ENCODE measurements at places on chromosomes 2 and 18. TPM values are rescaled to one million over a fixed set of nuclear protein-coding genes. Genes with fewer than 3 reads are reported as not detected.

- DNase-seq, result no peak
Measured at GRCh38 chr2:62727876-62728566, 22.5 kb downstream of the EHBP1 start.

GRCh38 chr2:119460076-119460475, 28.4 kb downstream of the TMEM37 start:
- no peak for DNase-seq

DNA sequence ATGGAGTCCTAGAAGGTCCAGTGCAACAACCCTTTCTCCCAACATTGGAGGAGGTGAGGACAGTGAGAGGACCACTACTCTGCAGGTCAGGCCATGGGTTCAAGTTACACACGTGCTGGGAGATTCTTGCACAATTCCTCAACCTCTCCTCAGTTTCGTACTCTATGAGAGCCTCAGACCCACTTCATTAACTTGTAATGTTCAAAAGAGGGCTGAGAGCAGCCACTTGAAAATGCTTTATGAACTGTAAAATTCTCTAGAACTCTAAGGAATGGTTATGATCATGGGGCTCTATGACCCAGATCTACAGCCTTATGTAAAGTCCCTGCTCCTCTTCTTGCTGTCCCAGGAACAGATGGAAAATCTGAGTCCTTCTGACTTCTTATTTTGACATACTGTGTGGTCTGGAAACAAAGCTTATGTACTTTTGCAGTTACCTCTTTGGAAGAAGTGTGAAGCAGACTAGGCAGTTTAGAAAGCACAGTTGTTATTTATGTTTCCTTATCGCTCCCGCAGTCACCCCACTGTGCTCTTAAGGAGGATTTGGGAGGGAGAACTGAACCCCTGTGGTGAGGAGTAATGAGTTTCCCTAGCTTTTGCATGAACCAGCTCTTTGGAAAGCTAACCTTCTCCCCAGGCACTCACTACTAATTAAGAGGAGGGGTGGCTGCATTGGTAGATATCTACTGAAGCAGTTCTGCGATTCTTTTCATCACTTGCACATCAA, 296.6 kb downstream of the LRRTM1 start:
- peak; percentile 13 for DNase-seq

DNA sequence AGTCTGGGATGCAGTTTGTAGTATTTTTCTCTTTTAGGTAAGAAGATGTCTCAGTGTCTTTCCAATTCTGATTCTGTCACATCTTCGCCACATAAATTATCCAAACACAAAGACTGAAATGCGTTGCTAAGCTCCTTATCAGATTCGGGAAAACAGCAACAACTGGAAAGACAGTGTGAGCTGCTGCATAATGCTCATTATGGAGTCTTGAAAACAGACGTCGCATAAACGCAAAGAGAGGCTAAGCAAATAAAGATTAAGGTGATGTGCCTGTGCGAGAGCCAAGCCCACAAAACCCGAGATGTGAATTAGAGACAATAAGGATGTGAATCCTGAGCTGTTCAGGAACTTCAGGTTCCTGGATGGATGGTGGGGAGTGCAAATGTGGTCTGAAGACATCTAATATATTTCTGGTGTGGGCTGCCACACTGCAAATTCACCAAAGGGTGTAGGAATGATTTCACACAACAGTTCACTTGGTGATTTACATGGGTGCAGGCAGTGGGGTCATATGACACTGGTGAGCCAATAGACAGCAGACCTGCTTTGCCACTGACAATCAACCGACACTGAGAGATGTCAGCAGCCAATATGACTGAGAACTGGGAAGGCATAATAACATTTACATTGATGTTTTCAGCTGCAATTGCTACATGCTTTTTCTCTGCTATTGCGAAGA, 195.8 kb downstream of the MTX2 start:
- DNase-seq, result no peak

GRCh38 chr2:132668189-132668823, 1.7 kb downstream of the LYPD1 start:
- no peak for DNase-seq

GRCh38 chr2:213733893-213734292, 449.6 kb downstream of the SPAG16 start:
- DNase-seq, result no peak

DNA sequence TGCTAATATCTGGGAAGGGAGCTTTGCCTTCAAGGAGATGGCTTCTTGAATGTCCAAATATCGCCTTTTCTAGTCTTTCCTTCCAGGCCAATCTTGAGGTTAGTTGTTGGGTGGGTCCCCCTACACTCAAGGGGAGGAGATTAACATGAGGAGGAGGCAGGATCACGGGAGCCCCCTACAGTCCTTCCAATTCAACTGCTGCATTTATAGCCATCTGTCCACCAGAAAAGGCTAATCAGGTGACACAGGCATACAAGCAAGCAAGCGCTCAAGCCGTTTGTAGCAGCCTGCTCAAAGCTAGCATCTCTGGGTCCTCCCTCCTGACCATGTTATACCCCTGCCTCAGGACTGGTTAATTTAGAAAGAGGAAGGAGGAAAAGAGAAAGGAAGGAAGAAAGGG, 87.6 kb downstream of the MRPS9 start:
- DNase-seq, result no peak

GRCh38 chr2:217878915-217879590, 123.7 kb downstream of the TNS1 start:
- DNase-seq, result no peak

DNA sequence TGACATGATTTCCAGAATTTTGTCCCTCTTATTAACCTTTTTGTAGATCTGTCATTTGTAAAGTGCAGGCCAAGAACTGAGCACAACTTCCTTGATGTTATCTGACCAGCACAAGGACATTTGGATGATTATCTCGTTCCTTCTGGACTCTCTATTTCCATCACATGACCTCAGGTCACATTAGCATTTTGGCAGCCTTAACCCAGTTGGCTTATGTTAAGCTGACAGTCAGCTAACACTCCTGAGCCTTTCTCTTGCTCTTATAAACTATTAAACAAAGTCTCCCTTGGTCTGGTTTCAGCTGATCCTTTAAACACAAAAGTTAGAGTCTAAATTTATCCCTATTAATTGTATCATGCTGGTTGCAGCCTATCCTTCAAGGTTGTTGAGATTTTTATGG, 167.2 kb upstream of the RBBP8 start:
- no peak for DNase-seq

GRCh38 chr2:429575-430254, 141.8 kb upstream of the ALKAL2 start:
- DNase-seq, result no peak

- no peak for DNase-seq
Measured at GRCh38 chr18:21163647-21164547, 52.3 kb upstream of the ROCK1 start.

GRCh38 chr2:207122651-207123334, 43.0 kb downstream of the KLF7 start:
- DNase-seq, result peak; percentile 52

DNA sequence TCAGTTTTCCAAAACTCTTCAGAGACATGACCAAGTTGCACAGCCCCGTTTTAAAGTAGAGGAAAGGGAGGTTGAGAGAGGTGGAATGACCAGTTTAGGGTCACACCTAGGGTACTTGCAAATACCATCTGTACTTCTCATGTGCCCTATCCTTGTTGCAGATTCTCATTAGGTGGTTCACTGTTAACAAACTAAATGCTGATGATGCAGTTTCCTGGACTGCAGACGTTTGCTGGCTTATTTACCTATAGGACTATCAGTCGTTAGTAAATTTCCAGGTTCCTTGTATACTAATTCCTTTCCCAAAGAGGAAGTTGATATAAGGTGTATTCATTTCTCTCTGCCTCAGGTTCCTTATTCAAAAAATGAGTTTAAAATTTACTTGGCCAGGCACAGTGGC, 1.4 kb downstream of the FARP2 start:
- no peak for DNase-seq

DNA sequence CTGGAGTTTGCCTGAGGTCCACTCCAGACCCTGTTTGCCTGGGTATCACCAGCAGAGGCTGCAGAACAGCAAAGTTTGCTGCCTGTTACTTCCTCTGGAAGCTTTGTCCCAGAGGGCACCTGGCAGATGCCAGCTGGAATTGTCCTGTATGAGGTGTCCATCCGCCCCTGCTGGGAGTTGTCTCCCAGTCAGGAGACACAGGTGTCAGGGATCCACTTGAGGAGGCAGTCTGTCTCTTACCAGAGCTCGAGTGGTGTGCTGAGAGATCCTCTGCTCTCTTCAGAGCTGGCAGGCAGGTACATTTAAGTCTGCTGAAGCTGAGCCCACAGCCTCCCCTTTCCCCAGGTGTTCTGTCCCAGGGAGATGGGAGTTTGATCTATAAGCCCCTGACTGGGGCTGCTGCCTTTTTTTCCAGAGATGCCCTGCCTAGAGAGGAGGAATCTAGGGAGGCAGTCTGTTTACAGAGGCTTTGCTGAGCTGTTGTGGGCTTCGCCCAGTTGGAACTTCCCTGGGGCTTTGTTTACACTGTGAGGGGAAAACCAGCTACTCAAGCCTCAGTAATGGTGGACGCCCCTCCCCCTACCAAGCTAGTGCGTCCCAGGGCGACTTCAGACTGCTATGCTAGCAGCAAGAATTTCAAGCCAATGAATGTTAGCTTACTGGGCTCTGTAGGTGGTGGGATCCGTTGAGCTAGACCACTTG, 34.7 kb downstream of the TFPI start:
- no peak for DNase-seq

GRCh38 chr2:7292154-7292691, 375.0 kb downstream of the RNF144A start:
- DNase-seq, result no peak

GRCh38 chr2:128271597-128271910, 47.1 kb downstream of the HS6ST1 start:
- no peak for DNase-seq

- no peak for DNase-seq
Measured at GRCh38 chr2:134375935-134376334, 122.1 kb downstream of the MGAT5 start.

DNA sequence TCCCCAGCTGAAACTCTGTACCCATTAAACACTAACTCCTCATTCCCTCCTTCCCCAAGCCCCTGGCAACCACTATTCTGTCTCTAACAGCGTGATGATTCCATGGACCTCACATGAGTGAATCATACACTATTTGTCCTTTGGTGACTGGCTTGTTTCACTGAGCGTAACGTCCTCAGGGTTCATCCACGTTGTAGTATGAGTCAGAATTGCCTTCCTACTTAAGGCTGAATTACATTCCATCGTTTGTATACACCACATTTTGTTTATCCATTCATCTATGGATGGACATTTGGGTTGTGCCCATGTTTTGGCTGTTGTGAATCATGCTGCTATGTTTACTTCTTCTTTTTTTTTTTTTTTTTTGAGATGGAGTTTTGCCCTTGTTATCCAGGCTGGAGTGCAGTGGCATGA, 19.6 kb upstream of the CABLES1 start:
- DNase-seq, result peak; percentile 88

- DNase-seq, result no peak
Measured at GRCh38 chr2:190501702-190502407, 32.7 kb downstream of the NEMP2 start.

GRCh38 chr2:206614811-206615210, 27.5 kb upstream of the FAM237A start:
- peak; percentile 50 for DNase-seq

- no peak for DNase-seq
Measured at GRCh38 chr2:46704041-46704440, 211.6 kb downstream of the MCFD2 start.

DNA sequence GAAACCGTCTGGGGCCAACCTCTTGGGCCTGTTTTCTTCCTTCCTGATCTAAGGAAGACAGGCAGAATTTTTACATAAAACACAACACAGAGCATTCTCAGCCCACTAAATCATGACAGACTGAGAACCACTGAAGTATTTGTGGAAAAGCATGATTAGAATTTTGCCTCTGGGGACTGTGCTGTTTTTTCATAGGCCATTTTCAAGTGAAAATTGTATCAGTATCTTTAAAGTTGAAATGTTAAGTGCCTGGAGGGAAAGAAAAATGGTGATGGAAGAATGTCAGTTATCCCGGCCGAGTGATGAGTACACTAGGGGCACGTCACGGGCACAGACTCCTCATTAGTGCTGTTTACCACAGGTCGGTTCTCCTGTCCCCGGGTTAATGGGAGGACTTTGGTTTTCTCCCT, 36.9 kb downstream of the EHD3 start:
- no peak for DNase-seq

GRCh38 chr2:107374249-107374648, 452.4 kb upstream of the RGPD4 start:
- no peak for DNase-seq

DNA sequence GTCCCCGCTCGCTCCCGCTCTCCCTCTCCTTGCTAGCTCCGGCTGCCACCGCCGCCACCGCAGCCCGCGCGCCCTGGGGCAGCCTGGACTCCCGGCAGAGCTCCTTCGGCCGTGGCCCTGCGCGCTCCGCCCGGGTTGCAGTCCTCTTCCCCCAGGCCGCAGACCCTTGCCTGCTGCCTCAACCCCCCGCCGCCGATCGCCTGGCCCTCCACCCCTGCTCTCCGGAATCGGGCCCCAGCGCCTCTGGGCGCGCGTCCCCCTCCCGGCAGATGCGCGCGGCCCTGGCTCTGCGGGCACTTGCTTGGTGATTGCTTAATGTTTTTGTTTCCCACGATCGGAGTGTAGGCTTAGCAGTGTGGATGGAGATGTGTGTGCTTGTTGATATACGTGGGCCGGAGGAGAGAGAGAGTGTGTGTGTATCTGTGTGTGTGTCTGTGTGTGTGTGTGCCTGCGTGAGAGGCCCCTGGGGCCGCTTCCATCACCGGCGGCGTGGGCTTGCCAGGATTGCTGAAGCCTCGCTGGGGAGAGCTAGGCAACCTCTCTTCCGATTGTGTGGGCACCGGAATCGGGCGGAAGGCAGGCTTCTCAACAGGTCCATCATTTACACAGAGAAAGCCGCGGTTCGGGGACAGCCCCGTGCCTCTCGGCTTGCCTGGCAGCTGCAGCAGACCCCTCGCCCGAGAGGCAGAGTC, 877 bp downstream of the INHBB start:
- no peak for DNase-seq

GRCh38 chr2:5188636-5189035, 503.5 kb upstream of the SOX11 start:
- no peak for DNase-seq

GRCh38 chr2:120298173-120298835, 45.7 kb downstream of the RALB start:
- peak; percentile 67 for DNase-seq

- DNase-seq, result no peak
Measured at GRCh38 chr2:165536851-165537499, 67.5 kb downstream of the CSRNP3 start.

SCN2A gene
- total RNA-seq, result 0.05 TPM

PPP1R1C gene
- not detected for total RNA-seq

GALNT3 gene
- 2.2 TPM for total RNA-seq

RIT2 gene
- total RNA-seq, result not detected

CXCR4 gene
- total RNA-seq, result 0.22 TPM

BCS1L gene
- 45.0 TPM for total RNA-seq

AOX1 gene
- 19.5 TPM for total RNA-seq

TIGD1 gene
- 3.7 TPM for total RNA-seq

FEZ2 gene
- total RNA-seq, result 129 TPM

EFHD1 gene
- total RNA-seq, result 0.66 TPM

UNC80 gene
- total RNA-seq, result not detected

GMPPA gene
- total RNA-seq, result 47.0 TPM

RGPD3 gene
- total RNA-seq, result 0.39 TPM

MORN2 gene
- total RNA-seq, result 35.3 TPM

MEP1B gene
- not detected for total RNA-seq

CROCC2 gene
- total RNA-seq, result not detected

POTEI gene
- not detected for total RNA-seq

DNER gene
- total RNA-seq, result 0.05 TPM

PSMD14 gene
- total RNA-seq, result 232 TPM

IL1RL1 gene
- total RNA-seq, result not detected
